ENCODE measurements at places on chromosomes 1 and 21.

DNA sequence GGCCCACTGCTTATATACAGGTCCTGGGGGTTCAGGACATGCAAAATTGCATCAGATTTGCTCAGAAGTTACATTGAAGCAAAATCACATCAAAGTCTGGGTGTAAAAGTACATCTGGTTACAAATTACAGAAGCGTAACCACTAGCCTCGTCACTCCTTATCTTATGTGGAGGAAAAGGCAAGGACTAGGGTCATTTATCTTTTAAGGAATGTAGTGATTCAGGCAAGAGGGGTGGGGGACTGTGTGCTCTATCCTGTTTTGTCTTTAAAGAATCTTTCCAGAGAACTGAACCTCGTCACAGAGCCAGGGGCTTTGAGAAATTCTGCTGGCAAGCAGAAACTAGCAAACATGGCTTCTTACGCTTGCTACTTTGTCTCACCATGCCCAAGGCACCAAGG is 61.1 kb upstream of the RAB4A start:
- DNase-seq: no peak

- DNase-seq: no peak
These were observed 8.5 kb downstream of the TRIM46 start for GRCh38 chr1:155182052-155182550.

DNA sequence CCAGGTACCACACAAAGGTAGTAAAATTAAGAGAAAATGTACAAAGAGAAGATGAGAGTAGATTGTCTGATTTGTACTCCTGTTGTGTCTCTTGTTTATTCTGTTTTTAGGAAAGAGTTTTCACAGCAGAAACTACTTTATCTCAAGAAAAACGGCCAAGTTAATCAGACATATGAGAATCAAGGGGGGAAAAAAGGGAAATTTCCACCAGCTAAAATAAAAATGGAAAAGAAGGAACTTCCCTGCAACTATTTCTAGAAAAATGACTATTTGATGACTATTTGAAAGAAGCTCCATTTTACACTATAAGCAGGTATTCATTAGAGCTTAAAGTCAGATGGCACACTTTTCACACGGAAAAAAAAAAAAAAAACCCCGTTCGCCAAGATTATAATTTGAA is 56.5 kb downstream of the EPRS1 start:
- no peak for DNase-seq

- no peak for DNase-seq
These were observed 10.9 kb upstream of the CD101 start for GRCh38 chr1:116990612-116991151.

DNA sequence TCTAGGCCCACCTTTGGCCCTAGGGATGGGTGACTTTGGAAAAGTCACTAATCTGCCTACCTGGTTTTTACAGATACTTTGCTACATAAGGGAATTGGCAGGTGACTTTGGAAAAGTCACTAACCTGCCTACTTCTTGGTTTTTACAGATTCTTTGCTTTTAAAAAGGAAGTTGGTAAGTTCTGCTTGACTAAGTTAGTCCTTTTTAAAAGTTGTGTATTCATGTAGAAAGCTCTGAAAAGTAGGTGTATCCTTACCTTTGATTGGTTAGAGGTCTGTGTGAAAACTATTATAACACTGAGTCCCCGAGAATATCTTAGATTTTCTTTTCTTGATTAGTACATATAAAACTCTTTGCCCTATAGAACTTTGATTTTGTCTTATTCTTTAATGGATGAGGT is 12.4 kb downstream of the ATF6 start:
- no peak for DNase-seq

- DNase-seq: no peak
These were observed 687 bp upstream of the RASSF5 start for GRCh38 chr1:206506405-206507283.

GRCh38 chr1:23019863-23020625 is 776 bp downstream of the KDM1A start:
- no peak for DNase-seq

GRCh38 chr1:64163970-64164369 is 39.5 kb upstream of the UBE2U start:
- DNase-seq: no peak

GRCh38 chr1:113802367-113803007 is 9.8 kb downstream of the RSBN1 start:
- DNase-seq: no peak

DNA sequence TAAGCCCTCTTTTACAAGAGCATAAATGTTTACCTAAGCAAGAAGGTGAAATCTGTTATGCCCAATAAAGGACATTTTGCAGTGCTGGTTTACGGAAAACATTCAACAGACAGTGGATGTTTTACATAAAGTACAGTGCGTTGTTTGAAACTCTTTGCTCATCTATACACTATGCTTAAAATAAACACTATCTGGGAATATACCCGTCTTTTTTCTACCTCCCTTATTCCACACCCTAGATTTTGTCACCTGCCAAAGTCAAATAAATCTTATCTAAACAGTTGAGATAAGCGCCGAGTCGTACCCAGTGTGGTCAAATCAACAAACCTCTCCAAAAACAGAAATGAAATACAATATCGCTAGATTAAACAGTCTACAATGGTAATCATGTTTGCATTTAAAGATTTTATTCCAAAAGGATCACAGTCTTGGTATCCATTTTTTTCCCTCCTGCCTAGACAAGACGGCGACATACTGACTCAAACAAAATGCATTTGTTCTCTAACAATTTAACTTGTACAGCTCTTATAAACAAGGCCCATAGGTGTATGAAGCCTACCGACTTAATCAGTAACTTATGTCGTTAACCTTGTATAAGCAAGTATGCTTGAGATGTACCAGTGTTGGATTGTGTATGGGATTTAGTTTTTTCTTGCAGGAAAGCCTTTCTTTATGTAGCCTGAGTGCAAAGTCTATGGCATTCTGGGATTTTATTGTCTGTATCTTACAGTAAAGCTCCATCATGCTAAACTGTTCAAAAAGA is 189.1 kb downstream of the FMN2 start:
- no peak for DNase-seq

DNA sequence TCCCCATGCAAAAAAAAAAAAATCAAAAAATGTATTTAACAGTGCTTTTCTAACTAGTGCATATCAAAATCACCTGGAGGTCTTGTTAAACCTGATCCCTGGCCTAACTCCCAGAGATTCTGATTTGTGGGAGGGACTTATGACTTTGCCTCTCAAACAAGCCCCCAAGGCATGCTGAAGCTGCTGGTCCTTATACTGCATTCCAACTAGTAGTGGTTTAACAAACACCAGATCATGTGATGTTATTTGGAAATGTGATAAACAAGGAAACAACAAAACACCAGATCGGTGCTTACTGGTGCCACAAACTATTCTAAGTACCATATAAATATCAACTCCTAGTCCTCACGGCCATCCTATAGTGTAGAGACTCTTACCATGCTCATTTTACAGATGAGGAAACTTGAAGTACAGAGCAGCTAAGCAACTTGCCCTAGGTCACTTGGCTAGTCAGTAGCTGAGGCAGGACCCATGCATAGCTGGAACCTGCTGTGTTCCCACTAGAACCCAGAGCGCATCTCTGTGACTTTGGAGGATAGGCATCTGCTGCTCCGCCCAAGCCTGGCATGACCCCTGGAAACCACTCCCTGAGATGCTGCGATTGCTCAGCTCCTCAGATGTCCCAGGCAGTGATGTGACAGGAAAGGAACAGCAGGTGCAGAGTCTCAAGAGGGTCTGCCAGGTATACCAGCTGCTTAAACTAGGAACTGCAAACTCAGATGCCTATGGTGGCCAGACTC is 38.1 kb downstream of the SOX13 start:
- no peak for DNase-seq

DNA sequence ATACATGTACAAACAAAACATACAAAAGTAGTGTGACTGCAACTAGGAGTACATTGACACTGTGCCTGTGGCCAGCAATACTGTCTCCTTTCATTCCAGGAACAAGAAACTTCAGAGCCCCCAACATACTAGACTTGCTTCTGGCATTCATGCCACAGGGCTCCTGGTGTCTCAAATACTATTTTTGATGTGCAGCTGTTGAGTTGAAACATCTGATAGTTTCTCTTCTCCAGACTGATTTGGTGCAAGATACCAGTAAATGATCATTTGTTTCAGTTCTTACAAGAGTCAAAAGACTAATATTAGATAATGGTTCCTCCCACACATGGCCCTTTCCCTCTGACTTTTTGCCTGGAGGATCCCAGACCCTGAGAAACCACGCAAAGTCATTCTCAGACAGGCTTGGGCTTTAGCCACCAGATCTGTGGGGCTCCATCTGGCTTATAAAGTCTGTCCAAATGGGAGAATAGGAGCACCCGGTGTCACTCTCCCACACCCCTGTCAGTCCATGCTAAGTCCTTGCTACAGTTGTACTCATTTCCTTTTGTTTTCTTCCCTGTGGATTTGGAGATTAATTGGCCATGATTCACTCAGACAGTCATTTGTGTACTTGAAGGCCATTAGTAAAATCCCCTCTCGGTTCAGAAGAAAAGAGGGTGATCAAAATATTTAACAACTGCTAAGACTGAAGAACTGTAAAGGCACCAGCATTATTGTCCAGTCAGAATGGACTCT is 163.5 kb upstream of the RUNX1 start:
- DNase-seq: no peak

DNA sequence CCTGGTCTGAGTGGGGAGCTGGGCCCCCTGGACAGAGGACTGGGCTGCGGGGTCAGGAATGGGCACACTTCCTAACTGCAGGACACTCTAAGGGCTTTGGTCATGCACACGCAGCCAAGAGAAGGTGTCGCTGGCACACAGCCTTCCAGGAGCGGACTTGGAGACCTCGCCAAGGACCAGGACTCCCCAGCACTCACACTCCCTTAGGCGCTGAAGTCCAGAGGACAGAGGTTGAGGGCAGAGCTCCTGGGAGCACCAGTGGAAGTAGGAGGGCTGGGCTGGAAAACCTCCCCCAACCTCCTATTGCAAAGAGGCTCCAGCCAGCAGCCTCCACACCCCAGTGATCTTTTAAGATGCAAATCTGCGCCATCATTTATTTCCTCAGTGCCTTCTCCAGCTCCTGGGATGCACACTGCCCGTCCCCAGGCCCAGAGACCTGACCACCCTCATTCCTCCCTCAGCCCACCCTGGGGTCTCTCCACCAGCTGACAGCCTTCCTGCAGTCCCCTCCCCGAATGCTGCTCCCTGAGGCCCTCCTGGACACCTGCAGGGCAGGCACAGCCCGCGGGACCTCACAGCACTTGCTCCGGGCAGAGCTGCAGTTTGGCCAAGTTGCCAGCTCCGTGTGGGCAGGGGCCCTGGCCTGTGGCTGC is 3.0 kb downstream of the TSPEAR start:
- DNase-seq: no peak

DNA sequence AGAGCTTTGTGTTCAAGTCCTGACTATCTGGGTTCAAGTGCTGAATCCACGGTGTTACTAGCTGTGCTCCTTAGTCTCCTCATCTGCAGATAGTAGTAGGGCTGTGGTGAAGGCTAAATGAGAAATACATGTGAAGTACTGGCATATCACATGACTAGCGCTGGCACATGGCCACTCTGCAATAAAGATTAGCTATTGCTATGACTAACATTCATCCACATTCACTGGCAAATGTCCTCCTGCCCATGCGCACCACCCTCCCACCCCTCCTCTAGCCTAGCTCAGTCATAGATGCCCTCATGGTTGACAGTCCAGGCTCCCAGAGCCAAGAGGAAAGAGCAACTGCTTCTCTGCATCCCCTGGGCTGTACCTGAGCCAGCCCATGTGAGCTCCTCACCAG is 8.5 kb upstream of the COL8A2 start:
- DNase-seq: no peak

DNA sequence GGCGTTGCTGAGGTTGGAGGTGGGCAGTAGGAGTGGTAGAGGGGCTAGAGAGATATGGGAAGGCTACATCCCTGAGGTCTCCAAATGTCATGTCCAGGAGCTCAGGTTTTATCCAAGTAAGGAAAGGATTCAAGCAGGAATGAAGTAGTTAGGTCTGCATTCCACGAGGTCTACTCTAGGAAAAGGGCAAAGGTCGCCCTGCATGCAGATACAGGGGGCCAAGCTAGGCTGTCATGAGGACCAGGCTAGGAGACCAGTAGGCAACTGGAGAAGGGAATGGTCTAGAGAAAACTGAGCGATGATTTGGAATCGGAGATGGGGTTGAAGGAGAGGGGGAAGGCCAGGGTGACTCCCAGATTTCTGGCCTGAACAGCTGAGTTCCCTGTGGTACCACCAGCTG is 48.7 kb downstream of the IRF2BP2 start:
- no peak for DNase-seq

DNA sequence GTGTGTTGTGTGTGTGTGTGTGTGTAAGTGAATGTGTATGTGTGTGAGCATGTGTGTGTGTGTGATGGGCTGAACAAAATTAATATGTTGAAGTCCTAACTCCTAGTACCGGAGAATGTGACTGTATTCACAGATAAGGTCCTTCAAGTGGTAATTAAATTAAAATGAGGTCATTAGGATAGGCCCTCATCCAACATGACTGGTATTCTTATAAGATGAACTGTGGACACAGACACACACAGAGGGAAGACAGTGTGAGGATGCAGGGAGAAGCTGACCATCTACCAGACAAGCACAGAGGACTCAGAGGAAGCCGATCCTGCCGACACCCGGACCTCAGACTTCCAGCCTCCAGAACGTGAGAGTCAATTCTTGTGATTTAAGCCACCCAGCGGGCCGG is 91.2 kb upstream of the PGBD5 start:
- no peak for DNase-seq

GRCh38 chr1:42370876-42371549 is 9.6 kb upstream of the RIMKLA start:
- no peak for DNase-seq

GRCh38 chr21:32367158-32367557 is 25.7 kb downstream of the URB1 start:
- DNase-seq: no peak

GRCh38 chr1:226551299-226551698 is 2.7 kb downstream of the STUM start:
- no peak for DNase-seq
